ENCODE measurements at places on chromosomes 2 and 18. TPM values are rescaled to one million over a fixed set of nuclear protein-coding genes. Genes with fewer than 3 reads are reported as not detected.

GRCh38 chr2:72007402-72007801 is 140.3 kb downstream of the CYP26B1 start:
- H3K4me1 ChIP-seq = no peaks in the 10 kb centered on the region
- no peaks in the 10 kb centered on the region for H3K36me3 ChIP-seq
- no peak overlapping the region for H3K4me3 ChIP-seq
- H3K27ac ChIP-seq = no peak overlapping the region
- no peaks in the 10 kb centered on the region for H3K27me3 ChIP-seq
- peak; percentile 28 for DNase-seq

Gene MALT1
- total RNA-seq = 14.4 TPM

- H3K27me3 ChIP-seq = peaks cover 4% of the 10 kb centered on the region
- H3K36me3 ChIP-seq = no peaks in the 10 kb centered on the region
- H3K4me1 ChIP-seq = no peaks in the 10 kb centered on the region
Observed at GRCh38 chr2:71235930-71236587, 9.2 kb upstream of the PAIP2B start.

DNA sequence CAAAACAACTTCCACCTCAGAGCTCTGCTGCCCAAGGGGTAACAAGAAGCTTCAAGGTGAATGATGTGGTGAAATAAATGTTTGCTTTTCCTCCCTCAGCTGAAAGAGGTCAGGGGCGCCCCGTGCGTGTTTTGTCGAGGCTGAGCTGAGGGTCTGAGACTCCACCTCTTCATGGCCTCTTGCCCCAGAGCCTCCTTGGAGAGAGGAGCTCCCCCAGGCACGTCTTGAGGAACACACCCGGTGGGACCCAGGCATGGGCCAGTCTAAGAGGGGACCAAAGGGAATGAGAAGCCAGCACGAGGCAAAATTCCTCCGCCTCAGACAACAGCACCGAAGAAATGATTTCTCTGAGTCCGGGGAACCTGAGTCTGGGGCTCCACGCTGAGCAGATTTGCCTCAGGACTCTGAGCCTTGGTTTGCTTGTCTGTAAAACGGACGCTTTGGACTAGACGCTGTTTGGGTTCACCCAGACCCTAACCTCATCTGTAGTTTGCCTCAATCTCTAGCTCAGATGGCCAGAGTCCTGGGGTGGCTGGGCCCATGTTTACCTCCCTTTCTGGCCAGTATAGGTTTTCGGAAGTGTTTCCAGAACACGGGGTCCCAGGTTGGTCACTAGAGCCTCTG is 56.4 kb upstream of the ODC1 start:
- no peak for DNase-seq
- no peaks in the 10 kb centered on the region for H3K36me3 ChIP-seq
- H3K4me3 ChIP-seq = no peak overlapping the region
- H3K4me1 ChIP-seq = no peaks in the 10 kb centered on the region

Gene WNT6
- total RNA-seq = not detected

Gene CELF4
- total RNA-seq = 4.6 TPM

DNA sequence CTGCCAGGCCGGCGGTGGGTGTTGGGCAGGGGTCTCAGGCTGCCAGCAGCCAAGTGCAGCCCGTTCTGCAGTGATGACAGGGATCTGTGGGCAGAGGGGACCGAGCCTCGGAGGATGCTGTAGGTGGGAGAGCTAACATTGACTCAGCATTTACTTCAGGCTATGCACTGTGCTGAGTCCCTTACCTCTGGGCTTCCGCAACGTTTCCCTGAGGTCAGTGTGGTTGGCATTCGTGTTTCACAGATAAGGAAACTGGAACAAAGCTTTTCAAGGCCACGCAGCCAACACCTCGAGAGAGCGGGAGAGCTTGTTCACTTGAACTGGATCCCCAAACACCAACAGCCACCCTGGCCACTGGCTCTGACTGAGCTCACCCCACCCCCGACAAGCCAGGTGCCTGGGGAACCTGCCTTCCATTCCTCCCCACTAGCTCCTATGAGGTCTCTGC is 839 bp upstream of the GPR148 start:
- H3K36me3 ChIP-seq = no peaks in the 10 kb centered on the region
- no peaks in the 10 kb centered on the region for H3K4me1 ChIP-seq
- peak overlapping the region; percentile 75 for H3K4me3 ChIP-seq
- H3K27ac ChIP-seq = no peak overlapping the region
- H3K27me3 ChIP-seq = peaks cover 8% of the 10 kb centered on the region

Gene NYAP2
- not detected for total RNA-seq

- no peaks in the 10 kb centered on the region for H3K27me3 ChIP-seq
- no peaks in the 10 kb centered on the region for H3K4me1 ChIP-seq
- H3K36me3 ChIP-seq = no peaks in the 10 kb centered on the region
- DNase-seq = peak; percentile 17
- H3K4me3 ChIP-seq = no peak overlapping the region
- no peak overlapping the region for H3K27ac ChIP-seq
Observed at GRCh38 chr2:236254001-236254400, 10.2 kb downstream of the ASB18 start.

DNA sequence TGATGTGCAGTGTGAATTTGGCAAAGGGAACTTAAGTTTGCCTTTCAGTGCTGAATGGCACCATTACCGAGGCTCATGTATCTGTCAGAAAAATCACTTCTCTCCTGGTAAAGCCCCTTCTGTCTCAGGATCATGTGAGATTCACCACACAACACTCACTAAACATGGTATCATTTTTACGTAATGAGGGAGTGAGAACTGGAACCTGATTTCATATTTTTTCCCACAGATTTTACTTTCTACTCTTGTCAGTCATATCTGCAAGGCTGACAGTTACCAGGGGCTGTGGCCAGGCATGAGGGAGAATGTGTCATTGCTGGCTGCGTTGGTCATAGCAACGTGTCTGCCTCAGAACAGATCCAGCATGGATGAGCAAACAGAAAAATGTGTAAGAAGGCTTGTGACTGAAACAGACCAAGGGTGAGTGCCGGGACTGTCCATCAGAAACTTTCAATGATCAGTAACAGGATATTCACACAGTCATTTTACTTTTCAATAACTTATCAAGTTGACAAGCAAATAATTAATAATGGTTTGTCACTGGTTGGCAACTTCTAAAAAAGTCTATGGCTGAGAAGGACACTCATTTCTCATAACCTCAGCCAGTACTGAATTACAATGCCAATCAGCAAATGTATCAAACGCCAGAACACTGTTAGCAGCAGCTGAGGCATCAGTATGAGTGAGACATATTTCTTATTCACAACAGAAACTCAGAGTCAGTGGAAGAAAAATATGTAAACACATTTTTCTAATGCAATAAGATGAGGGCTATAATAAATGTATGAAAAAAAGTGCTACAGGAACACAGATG is 100.5 kb downstream of the CDC42EP3 start:
- H3K27me3 ChIP-seq = no peaks in the 10 kb centered on the region
- DNase-seq = no peak
- H3K27ac ChIP-seq = peak overlapping the region; percentile 58
- H3K4me1 ChIP-seq = no peaks in the 10 kb centered on the region

DNA sequence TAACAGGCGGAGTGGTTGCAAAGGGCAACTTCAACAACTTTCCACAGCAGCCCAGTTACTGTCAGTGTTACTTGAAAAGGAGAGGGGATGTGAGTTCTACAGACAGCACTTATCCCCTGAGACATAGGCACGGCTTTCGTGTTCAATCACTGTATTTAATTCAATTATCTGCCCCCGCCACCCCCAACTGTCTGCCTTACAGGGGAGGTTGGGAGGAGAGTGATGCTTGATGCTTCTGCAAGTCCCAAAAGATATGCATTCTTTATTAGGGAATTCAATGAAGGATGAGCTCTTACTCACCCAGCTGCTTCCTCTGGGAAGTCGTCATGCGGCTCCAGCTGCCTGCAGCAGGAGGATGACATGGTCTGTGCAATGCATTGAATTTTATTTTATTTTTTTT is 639.9 kb downstream of the DCC start:
- DNase-seq = no peak
- H3K4me1 ChIP-seq = no peaks in the 10 kb centered on the region
- no peaks in the 10 kb centered on the region for H3K27me3 ChIP-seq
- H3K36me3 ChIP-seq = no peaks in the 10 kb centered on the region

DNA sequence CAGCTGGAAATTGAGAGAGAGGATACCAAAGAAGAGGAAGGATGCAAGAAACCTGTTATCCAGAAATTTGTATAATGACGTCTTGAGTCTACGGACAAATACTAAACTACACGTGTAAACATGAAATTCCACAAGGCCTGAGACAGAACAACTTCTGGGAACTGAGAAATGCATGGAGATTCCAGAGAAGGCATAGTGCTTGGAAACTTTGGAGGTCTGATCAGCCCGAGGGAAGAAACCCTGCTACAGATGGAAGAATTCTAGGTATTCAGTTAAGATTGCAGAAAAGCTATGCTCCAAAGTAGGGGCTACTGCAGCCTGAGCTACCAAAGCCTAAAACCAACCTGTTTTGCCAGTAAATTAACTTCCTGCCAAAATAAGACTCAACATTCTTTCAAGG is 120.4 kb downstream of the PDCL3 start:
- no peaks in the 10 kb centered on the region for H3K27me3 ChIP-seq
- no peaks in the 10 kb centered on the region for H3K36me3 ChIP-seq
- H3K27ac ChIP-seq = no peak overlapping the region
- no peaks in the 10 kb centered on the region for H3K4me1 ChIP-seq
- no peak overlapping the region for H3K4me3 ChIP-seq

- peaks cover 10% of the 10 kb centered on the region for H3K27me3 ChIP-seq
- H3K4me1 ChIP-seq = peaks cover 5% of the 10 kb centered on the region
- no peak for DNase-seq
- H3K4me3 ChIP-seq = no peak overlapping the region
- no peak overlapping the region for H3K27ac ChIP-seq
Observed at GRCh38 chr2:132782176-132782783, 112.3 kb upstream of the LYPD1 start.

Gene BOLL
- total RNA-seq = not detected

Gene CHRNG
- not detected for total RNA-seq

GRCh38 chr2:65554765-65555591 is 122.6 kb upstream of the SPRED2 start:
- peaks cover 10% of the 10 kb centered on the region for H3K4me1 ChIP-seq
- H3K27me3 ChIP-seq = no peaks in the 10 kb centered on the region
- H3K4me3 ChIP-seq = no peak overlapping the region
- DNase-seq = no peak
- no peak overlapping the region for H3K27ac ChIP-seq

- peak; percentile 37 for DNase-seq
- no peaks in the 10 kb centered on the region for H3K36me3 ChIP-seq
- peak overlapping the region; percentile 63 for H3K27ac ChIP-seq
- no peaks in the 10 kb centered on the region for H3K4me1 ChIP-seq
Observed at GRCh38 chr2:239397931-239398471, 2.8 kb downstream of the HDAC4 start.

Gene TUBA4B
- total RNA-seq = not detected

DNA sequence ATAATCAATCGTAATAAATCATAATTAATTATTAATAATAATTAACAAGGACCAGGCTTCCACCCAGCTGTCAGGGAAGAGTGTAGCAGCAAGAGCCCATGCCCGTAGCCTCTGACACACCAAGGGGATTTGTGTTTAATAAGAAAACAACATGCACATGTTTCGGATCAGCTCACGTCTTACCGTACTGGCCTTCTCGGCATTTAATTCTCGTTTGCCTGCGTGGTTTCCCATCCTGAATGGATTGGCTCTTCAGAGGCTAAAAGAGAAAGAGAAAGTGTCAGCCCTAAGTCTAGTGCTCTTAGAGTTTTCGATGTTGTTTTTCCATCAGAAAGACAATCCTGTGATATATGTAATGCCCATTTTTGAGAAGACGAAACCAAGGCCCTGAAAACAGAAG is 27.6 kb downstream of the MBP start:
- no peaks in the 10 kb centered on the region for H3K4me1 ChIP-seq
- DNase-seq = no peak
- no peak overlapping the region for H3K27ac ChIP-seq
- no peaks in the 10 kb centered on the region for H3K36me3 ChIP-seq

Gene MYO1B
- 145 TPM for total RNA-seq

DNA sequence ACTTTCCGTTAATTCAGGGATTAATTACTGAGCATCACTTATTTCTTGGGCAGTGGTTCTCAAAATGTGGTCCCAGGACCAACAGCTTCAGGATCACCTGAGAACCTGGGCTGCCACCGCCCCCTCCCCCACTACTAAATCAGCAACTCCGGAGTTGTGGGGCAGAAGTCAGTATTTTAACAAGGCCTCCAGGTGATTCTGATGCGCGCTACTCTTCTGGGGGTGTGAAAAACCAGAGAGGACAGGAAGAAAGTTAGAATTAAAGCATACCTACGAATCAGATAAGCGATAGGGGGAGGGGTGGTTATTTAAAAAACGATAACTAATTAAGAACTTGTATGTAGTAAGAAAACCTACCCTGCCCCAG is 319 bp downstream of the ZSCAN30 start:
- H3K27me3 ChIP-seq = no peaks in the 10 kb centered on the region
- peak overlapping the region; percentile 99 for H3K4me3 ChIP-seq
- no peak for DNase-seq

Gene OR6B2
- not detected for total RNA-seq

GRCh38 chr2:60515721-60516226 is 37.7 kb downstream of the BCL11A start:
- no peak overlapping the region for H3K4me3 ChIP-seq
- no peak overlapping the region for H3K27ac ChIP-seq
- H3K4me1 ChIP-seq = peaks cover 17% of the 10 kb centered on the region
- DNase-seq = no peak

Gene TMEM163
- total RNA-seq = 0.20 TPM

Gene YWHAQ
- total RNA-seq = 353 TPM

DNA sequence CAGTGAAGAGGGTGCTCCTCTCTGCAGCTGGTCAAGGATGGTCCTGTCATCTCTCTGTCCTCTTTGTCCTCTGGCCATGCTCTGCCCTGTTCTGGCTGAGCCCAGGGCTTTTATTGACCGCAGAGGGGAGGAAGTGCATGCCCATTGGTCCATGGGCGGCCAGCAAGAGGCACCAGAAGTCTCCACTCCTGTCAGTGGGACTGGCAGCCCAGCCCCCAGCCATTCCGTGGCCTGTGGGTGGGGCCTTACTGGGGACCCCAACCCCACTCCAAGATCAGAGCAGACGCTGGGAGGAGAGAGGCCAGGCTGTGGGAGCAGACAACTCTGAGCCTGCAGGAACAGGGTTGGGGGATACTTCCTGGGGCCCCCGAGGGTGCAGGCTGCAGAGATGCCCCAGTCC is 156.9 kb downstream of the CTNNA2 start:
- H3K4me3 ChIP-seq = no peak overlapping the region
- no peak for DNase-seq
- H3K36me3 ChIP-seq = no peaks in the 10 kb centered on the region
- H3K27ac ChIP-seq = no peak overlapping the region
- no peaks in the 10 kb centered on the region for H3K4me1 ChIP-seq

DNA sequence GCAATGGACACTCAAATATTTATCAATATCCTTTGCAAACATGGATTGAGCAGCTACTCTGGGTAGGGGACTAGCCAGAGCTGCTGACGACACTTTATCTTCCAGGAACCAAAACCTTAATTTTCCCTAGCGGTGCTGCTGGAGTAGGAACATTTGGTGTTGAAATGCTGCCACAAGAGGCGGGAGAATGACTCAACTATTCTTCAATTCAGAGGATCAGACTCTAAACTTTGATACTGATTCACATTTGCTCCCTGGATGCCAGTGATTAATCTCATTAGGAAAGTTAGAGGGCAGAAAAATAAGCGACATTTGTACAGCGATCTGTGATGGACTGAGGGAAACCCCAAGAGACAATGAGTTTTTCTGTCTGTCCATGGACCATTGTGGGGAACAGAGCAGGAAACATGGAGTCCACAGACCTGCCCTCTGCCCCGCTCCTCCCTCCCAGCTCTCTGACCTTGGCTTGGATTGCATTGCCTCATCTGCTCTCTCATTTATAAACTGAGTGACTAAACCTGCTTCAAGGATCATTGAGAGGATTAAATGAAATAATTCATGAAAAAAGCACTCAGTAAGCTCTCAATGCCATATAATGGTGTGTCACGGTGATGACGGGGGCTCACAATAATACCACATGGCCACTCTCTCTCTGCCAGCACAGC is 12.6 kb upstream of the EPB41L3 start:
- no peak overlapping the region for H3K27ac ChIP-seq
- no peak for DNase-seq
- H3K4me1 ChIP-seq = no peaks in the 10 kb centered on the region
- no peaks in the 10 kb centered on the region for H3K27me3 ChIP-seq

Data from endodermal cell (in vitro differentiated cells).